Activated T-helper 17 cell treated with anti-CD3 and anti-CD28 coated beads, Interleukin-2, amount 50 U/mL, for 72 hours (primary cell): ENCODE measurements at places on chromosomes 13 and 19. TPM values are rescaled to one million over a fixed set of nuclear protein-coding genes. Genes with fewer than 3 reads are reported as not detected.

The PSPC1 gene
- 54.2 TPM for total RNA-seq

The ACP5 gene
- 26.3 TPM for total RNA-seq

The NXNL1 gene
- not detected for total RNA-seq

DNA sequence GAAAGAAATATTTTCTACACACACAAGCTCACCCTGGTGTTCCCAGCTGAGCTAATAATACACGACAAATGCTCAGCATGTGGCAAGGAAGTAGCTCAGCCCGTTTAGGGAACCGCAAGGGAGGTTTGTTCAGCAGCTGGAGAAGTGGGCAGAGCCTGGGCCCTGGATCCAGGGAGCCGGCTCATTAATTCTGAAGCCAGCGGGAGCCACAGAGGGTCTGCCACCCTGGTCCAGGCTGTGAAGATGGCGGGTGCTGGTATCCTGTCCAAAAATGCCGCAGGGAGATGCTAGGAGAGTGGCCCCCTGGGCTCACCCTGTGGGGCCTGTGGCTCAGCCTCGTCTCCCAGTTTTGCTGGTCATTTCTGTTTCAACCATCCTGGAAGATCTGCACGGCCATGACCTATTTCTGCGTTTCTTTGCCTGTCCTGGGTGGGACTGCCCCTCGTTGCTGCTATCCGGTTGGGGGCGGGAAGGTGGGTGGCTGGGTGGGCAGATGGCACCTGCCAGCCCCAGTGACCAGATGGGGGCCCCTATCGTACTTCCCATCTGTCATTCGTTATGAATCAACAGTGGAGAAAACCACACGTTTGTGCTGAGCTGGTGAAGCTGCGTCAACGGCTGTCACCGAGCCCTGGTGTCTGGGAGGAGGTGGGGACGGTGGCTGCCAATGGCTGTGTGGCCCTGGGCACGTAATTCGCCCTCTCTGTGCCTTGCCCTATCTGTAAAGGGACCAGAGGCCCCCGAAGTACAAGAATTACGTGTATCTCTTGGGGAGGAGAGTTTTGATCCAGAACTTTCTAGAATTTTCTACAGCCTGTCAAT lies 2.7 kb upstream of the GNA15 start:
- peak; percentile 94 for ATAC-seq

GRCh38 chr19:853014-853585 lies 997 bp downstream of the ELANE start:
- no peak for ATAC-seq

GRCh38 chr13:83085186-83085900 lies 796.9 kb downstream of the SLITRK1 start:
- no peak for ATAC-seq

GRCh38 chr19:50546527-50547221 lies 21.6 kb downstream of the LRRC4B start:
- ATAC-seq = no peak

- no peak for ATAC-seq
Observed at GRCh38 chr13:98454389-98454881, 122.5 kb downstream of the STK24 start.

DNA sequence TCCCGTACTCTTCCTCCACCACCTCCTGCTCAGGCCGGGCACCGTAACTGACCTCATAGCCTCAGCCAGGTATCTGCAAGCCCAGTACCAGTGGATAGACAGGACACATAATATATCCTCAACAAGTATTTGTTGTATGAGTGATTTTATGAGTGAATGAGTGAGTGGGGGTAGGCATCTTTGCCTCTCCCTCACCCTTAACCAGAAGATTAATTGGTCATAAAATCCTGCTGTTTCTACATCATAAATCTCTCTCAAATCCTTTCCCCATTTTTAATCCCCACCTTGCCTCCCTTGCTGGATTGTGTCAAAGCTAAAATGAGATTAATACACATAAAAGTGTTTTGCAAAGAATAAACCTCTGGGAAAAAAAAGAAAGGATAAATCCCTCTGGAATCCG lies 44.4 kb upstream of the HMGB1 start:
- no peak for ATAC-seq

DNA sequence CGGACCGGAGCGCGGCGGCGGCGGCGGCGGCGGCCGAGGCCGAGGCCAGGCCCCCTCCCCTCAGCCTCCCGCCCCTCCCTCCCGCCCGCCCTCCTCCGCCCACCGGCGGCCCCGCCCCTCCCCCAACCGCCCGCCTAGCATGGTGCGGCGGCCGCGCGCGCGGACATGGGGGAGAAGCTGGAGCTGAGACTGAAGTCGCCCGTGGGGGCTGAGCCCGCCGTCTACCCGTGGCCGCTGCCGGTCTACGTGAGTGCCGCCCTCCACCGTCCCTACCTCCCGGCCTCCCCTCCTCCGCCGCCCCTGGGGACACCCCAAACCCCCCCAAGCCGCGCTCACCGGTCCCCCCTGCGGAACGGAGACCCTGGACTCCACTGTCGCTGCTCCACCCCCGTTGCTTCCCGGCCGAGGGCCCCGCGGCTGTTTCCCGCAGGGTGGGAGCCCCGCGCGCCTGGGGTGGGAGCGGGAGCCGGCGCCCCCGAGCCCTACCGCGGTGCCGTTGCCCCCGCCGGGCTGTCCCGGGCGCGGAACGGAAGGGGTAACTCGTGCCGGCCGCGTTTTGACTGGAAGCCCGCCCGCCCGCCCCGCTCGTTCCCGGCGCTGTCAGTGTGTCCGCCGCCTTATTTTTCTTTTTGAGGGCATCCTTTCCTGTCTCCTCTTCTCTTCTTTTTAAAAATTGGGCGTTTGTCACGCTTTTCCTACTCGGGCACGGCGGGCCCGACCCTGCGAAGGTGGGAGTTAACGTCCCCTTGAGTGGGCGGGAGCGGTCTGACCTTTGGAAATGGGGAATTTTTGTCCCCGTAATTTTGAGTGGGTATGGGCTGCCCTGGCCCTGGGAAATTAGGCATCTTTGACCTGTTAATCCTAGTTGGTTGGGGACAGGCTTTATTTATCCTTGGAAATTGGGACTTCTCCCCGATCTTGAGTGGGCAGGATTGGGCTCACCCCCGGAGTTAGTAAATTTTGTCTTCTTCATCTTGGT lies 576 bp downstream of the DOT1L start:
- peak; percentile 27 for ATAC-seq

DNA sequence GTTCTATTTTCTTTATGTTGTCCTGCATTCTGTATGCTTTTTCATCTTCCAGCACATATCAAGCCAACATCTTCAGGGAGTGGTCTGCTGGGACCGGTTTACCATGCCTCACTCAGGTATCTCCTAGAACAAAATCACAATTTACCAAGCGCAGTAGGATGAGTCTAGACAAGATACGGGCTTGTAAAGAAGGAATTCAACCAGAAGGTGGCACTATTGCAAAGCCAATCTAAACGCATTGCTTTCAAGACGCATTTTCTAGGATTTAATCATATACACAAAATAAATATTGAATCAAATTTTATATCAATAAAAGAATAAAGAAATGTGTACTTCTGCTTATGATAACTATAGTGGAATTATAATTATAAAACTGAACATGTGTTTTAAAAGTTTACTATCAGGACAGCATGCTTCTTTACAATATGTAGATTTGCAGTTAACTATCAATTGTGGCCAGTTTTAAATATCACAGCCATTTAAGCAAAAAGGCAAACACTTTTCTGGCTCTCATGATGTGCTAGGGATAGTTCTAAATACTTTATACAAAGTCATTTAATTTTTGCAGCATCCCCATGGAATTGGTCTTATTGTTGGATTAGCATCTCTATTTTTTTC lies 16.1 kb upstream of the TPP2 start:
- peak; percentile 80 for ATAC-seq

DNA sequence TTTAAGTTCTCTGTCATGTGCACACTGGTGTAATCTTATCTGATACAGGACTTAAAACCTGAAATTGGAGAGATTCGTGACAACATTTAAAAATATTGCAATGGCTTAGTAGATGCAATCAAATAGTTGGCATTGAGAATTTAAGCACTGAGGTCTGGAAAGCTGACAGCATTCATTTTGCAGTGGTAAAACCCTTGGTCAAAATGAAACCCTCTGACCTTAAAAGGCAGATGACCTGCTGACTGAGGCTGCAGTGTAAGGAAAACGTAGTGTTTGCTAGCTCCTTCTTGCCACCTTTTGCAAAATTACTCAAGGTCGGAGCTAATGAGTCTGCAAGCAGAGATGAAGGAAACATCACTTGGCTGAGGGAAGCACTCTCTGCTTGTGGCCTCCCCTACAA lies 150.6 kb downstream of the KCTD12 start:
- ATAC-seq = no peak

- ATAC-seq = peak; percentile 50
Observed at GRCh38 chr19:18029617-18030338, 21.8 kb downstream of the ARRDC2 start.

- no peak for ATAC-seq
Observed at GRCh38 chr13:44809190-44809589, 180.1 kb downstream of the NUFIP1 start.

DNA sequence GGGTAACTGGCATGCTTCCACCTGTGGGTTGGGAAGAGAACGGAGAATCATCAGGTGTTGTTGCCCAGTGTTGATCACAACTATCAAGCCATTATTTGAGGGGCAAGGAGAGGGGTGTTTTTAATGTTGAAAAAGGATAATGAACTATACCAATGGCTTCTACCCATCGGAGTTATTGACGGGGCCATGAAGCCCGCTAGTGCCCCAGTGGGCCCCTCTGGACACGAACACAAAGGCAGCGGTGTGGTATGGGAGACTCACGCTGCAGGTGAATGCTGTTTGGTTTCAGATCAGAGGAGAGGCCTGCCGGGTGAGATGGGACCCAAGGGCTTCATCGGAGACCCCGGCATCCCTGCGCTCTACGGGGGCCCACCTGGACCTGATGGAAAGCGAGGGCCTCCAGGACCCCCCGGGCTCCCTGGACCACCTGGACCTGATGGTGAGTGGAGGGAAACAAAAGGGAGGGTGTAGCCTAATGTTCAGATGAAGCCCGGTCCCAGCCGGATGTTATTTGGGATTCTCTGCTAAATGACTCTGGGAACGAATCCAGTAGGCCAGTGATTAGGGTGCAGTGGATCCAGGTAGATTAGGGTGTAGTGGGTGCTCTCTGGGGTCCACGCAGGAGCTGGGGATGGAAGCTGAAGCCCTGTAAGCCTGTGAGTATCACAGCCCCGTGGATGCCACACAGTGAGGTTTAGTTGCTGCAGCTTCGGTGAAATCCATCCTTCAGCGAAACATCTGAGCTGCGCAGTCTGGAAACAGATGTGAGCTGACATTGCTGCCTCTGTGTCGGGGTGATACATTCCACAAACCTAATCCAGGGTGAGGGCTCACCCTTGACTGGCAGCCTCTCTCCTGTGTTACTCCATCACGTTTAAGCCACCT lies 111.3 kb downstream of the RAB20 start:
- no peak for ATAC-seq

DNA sequence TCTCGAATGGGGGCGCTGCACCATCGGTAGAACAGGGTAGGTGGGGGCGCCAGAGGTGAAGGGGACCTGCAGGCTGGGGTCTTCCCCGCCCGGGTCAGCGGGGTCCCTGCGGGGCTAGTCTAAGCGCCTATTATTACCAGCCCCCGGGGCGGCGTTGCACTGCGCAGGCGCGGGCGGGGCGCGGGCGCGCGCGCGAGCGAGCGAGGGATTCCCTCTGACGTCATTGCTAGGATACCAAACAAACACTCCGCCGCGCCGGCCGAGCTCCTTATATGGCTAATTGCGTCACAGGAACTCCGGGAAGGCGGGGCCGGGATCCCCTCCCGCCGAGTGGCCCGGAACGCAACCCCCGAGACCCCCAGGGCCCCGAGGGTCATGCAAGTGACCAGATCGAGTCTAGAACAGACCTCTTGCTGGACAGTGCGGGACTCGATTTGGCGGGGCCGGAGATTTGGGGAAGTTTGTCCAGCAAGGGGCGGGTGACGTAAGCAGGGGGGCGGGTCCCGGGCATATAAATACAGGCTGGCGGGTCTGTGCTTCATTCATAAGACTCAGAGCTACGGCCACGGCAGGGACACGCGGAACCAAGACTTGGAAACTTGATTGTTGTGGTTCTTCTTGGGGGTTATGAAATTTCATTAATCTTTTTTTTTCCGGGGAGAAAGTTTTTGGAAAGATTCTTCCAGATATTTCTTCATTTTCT lies at the start of gene FOSB:
TSS of gene FOSB (plus strand) at position 541 of the 703 bp plus-strand sequence. CDS start 591 bp downstream, outside the sequence.
- peak; percentile 34 for ATAC-seq

DNA sequence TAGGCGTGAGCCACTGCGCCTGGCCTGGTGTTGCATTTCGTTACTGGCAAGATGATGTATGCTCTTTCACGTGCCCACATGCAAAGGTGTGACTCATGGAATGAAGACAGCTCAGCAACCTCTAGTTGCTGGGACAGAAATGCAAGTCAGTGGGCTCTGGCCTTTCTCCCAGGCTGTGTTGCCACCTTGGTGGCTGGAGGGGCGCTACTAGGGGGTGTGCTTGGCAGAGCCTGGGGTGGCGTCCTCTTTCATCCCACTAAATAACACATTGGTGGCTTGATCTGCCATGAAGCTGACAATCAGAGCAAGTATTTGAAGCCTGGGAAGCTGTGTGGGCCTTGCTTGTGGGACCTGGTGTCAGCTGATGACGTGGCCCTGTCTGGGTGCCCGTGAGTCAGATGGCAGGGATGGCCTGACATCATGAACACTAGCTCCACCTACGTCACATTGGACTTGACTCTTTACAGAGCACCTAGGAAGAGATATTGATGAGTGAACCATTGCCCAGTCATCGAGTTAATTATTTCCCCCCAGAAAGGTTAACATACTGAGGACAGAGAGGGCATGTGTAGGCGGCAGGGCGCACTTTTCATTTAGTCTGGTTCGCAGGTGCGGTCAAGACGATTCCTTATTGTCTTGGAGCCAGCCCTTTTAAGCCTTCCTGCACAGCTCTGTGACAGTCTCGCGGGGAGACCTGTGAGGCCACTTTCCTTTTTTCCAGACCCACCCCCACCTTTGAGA lies 154.2 kb downstream of the TM9SF2 start:
- peak; percentile 82 for ATAC-seq

DNA sequence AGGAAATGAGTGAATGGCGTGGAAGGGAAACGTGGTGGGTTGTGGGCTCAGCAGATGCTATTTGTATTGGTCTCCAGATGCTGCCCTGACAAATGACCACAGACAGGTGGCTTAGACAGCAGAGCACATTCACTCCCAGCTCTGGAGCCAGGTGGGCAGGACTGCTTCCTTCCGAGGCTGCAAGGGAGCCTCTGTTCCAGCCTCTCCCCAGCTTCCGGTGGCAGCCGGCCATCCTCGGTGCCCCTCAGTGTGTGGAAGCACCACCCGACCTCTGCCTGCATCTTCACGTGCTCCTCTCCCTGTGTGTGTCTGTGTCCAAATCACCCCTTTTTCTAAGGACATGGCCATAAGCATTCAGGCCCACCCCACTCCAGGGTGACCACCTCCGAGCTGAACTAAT lies 105.1 kb downstream of the SOX1 start:
- ATAC-seq = no peak

- ATAC-seq = peak; percentile 93
Observed at GRCh38 chr19:42628411-42629140, 33.9 kb upstream of the CEACAM8 start.
